Stimulated activated CD8-positive, alpha-beta memory T cell treated with anti-CD3 and anti-CD28 coated beads, Interleukin-7, amount 100 ng/mL, for 1 hour (primary cell): ENCODE measurements at places on chromosomes 2 and 18.
A peak's percentile ranks its signal among the peaks of the same experiment; 100 is the strongest.

DNA sequence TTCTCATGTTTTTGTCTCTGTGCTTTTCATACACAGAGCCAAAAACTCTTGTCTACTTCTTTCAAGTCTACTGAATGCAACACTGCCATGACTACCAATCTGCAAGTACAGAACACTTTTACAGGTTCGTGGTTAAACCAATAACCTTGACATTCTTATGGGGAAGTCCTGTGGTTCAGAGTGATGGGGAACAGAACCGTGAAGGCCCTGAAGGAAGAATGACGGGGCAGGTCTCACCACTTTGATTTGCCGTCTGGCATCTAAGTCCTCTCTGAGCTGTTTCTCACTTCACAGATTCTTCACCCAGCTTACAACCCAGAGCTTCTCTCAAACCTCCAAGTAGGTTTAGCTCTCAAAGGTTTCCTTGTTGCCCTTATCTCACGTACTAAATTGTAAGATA is 117.5 kb upstream of the SNTG2 start:
- DNase-seq: no peak

GRCh38 chr2:121469356-121469755 is 61.3 kb upstream of the RNU4ATAC start:
- DNase-seq: no peak

GRCh38 chr2:200383380-200384110 is 77.1 kb downstream of the SPATS2L start:
- DNase-seq: no peak

GRCh38 chr2:73172963-73173362 is 29.4 kb upstream of the NOTO start:
- no peak for DNase-seq

- no peak for DNase-seq
These were observed 289.0 kb upstream of the TFPI start for GRCh38 chr2:187842978-187843847.

DNA sequence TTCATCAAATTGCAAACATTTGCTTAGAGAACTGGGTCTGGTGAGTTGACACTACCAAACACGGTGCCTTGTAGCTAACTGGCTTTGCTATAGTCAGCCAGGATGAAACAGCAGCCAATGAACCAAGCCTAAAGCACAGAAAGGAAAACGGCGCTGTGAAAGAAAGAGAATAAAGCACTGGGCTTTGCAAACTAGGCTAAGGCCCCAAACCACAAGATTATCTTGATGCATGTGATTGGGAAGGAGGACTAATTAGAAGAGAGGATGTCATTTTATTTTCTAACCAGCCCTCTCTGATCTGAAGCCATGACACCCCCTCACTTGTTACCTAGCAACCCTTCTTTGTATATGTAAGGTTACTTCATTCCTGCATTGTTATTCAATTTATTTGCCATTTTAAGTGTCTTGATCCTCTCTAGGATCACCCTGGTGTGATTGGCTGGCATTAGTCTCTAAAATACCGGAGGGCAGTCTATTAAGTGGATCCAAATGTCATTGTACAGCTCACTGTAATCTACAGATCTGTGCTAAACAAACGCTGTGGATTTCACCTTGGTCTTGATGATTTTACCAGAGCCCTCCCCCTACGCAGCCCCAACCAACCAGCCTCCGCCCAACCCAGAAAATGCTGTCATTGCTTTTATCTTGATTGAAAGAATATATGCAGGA is 395.4 kb upstream of the ACVR2A start:
- DNase-seq: peak; percentile 13

DNA sequence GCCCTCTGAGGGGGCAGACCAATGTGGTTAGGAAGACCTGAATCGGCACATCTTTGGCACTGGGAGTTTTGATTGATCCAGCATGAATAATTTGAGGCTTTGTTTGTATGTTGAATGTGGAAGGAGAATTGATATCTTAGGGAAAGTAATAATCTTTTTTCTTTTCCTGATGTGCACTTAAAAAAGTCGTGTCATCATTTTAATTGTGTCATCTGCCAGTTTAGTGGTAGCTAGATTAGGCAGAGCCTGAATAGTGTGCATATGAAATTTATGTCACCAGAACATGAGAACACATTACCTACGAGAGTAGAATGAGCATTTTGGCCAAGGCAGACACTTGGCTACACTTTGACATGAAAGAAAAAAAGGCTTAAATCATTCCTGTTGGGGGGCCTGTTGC is 79.5 kb downstream of the KIF5C start:
- no peak for DNase-seq

GRCh38 chr2:226320076-226320948 is 479.3 kb downstream of the IRS1 start:
- DNase-seq: no peak

- DNase-seq: no peak
These were observed 9.3 kb upstream of the GPR35 start for GRCh38 chr2:240615820-240616547.

GRCh38 chr18:56235071-56235470 is 403.3 kb downstream of the TXNL1 start:
- DNase-seq: no peak

GRCh38 chr2:59585655-59586054 is 967.8 kb downstream of the BCL11A start:
- DNase-seq: no peak

DNA sequence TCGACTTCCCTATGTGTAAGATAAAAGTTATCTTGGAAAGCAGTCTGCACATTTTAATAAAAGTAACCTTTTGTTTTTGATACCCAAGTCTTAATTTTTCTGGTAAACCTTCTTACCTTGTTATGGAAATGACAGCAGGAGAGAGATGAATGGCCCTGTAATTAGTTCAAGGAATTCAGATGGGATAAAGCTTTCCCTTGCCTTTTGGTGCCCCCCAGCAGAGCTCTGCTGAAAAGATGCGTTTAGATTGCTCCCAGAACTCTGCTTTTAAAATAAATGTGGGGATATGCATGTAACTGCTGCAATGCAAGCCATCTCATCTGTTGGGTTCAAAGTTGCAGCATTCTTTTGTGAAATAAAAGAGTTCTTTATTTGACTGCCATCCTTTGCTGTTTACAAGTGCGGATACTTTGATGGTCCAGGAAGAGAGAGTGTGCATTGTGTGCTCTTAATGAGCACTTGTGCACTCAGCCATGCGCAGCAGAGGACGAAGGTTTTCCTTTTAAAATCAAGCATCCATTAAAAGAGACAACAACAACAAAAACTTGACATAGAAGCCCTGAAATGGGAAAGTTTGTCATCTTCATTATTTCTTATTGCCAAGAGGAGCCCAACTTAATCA is 176.7 kb upstream of the ST6GAL2 start:
- DNase-seq: no peak

DNA sequence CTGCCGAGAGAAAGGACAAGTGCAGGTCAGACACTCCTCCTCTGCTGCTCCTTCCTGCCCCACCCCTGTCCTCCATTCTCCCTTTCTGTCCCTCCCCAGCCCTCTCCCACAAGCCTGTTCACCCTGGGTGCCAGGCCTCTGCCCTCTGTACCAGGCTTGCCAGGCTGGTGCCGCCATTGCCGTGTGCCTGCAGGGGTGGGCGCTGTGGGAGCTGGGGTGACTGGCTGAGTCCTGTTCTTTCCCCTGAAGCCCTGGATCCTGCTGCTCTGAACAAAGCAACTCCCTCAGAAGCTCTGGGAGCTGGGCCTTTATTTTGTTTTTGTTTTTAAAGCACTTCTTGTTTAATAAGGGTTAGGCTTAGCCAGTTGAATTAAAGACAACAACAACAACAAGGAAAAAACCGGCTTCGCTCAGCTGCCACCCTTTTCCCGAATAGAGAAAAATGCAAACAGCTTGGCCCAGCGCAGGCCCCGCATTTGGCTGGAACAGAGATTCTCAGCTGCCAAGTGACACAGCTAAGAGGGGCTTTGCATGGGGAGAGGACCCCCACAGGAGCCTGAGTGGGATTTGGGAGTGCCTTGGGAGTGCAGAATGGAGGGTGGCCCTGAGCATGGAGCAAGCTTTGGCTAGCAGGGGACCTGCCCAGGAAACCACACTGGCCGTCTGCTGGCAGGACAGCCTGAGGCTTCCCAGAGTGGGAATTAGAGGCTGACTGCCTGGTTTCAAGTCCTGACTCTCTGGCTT is 9.1 kb downstream of the PCARE start:
- no peak for DNase-seq

DNA sequence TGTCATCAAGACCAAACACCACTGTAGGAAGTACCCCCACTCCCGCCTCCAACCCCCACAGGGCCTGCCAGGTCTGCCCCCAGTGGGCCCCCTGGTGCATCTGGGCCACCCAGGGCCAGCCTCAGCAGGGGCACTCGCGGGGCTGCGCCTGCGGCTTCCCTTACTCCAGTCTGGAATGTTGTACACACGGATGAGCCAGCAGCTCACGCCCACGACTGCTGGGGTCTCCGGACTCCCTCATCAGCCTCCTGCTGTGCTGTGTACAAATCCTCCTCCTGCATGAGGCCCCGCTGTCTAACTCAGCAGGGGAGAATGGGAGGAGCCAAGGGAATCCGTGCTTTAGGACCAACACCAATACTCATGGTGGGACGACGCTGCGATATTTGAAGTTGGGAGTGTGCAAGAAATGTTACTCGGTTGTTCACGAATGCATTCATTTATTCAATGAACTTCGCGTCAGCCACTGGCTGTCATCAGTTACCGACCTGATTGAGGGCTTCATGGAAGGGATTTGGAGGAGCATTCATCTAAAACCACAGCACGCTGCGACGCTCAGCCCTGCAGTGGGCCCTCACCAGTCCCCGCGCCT is 654 bp upstream of the ASB1 start:
- no peak for DNase-seq

GRCh38 chr18:75783566-75784281 is 356.2 kb upstream of the SMIM21 start:
- no peak for DNase-seq

GRCh38 chr2:123512547-123512946 is 512.5 kb upstream of the CNTNAP5 start:
- DNase-seq: no peak

- no peak for DNase-seq
These were observed 271.3 kb downstream of the LRATD1 start for GRCh38 chr2:14903709-14904374.

- DNase-seq: no peak
These were observed 487.6 kb downstream of the TMEM182 start for GRCh38 chr2:103249462-103249861.

GRCh38 chr2:2775018-2775417 is 443.9 kb upstream of the MYT1L start:
- no peak for DNase-seq

DNA sequence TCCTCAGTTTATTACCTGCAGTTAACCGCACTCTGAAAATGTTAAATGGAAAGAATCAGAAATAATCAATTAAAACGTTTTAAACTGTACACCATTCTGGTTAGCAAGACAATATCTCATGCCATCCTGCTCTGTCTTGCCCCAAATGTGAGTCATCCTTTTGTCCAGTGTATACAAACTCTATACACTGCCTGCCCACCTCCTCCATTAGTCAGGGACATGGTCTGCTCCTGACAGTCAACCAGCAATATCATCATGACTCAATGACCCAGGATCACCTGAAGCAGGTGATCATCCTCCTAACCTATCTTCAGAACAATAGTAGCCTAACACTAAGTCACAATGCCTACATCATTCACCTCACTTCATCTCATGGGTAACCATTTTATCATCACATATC is 214.7 kb downstream of the KCNH7 start:
- DNase-seq: no peak

DNA sequence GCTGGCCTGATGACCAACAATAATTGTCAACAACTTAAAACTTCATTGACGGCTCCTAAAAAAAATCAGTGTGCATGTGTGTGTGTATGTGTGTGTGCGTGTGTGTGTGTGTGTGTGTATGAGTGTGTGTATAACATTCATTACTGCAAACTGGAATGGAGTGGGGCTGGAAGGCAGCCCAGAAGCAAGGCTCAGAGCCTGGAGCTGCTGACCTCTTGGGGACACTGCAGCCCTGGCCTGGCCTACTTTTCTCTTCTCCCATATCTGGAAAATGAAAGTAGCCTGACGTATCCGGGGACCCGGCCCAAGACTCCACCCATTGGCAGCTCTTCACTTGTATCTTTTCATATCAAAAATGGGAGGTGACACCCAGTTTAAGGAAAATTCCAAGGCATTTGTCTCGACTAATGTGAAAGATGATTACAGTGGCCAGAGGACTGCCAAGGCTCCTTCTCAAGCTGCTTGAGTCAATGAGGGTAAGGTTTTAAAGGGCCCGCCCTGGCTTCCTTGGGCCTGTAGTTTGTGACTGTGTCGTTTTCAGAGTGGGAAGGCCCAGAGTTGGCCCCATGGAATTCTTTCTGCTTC is 72.4 kb upstream of the IL1R1 start:
- no peak for DNase-seq

- no peak for DNase-seq
These were observed 254.0 kb upstream of the SLC14A2 start for GRCh38 chr18:45361125-45361851.

GRCh38 chr2:133362061-133362476 is 206.2 kb downstream of the NCKAP5 start:
- no peak for DNase-seq

GRCh38 chr2:174614261-174614660 is 16.7 kb upstream of the WIPF1 start:
- no peak for DNase-seq

GRCh38 chr2:173874003-173874893 is 90.9 kb downstream of the SP3 start:
- DNase-seq: no peak

DNA sequence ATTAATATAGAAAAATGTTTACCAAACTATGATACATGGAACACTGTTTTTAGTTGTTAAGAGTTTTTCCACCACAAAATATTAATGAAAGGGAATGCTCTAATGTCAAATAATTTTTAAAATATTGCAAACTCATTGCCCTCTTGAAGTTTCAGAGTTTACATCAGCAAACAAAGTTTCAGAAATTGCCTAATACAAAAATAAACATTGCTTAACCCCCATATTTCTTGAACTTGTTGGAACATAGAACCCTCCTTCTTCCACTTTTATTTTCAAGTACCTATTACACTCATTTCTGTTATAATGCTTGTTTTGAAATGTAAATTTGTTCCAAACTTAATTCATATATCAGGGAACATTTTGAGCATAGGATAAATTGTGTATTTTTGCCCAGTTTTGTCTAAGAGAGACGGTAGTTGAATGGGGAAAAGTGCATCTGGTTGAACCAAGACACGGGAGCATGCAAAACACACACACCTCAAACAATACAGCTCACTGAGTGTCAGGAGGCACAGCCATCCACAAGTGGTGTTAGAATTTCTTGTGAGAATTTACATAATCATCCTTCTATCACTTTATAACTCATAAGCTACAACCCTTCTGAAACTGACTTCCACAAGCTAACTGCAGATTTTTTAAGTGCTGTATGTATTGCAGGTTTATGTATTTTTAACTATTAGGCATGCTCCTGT is 5.3 kb upstream of the MC4R start:
- DNase-seq: no peak

DNA sequence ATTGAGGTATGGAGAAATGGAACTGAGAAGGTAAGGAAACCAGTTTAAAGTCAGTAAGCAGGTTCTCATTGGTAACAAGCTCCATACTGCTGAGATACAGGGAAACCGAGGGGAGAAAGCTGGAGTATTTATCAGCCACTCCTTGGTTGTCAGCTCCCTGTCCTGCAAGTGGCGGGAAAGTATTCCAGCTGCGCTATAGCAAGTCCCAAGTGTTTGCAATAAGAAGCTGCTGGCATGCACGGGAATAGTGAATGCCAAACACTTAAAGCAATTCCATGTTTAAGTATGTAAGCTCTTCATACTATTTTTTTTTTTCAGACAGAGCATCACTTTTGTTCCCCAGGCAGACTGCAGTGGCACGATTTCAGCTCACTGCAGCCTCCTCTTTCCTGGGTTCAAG is 1601.1 kb downstream of the SUCLG1 start:
- no peak for DNase-seq

- no peak for DNase-seq
These were observed 108.6 kb downstream of the AGPS start for GRCh38 chr2:177501186-177501585.

- no peak for DNase-seq
These were observed 10.6 kb upstream of the ZNF516 start for GRCh38 chr18:76505614-76506013.
